ENCODE measurements at places on chromosomes 4 and X.

DNA sequence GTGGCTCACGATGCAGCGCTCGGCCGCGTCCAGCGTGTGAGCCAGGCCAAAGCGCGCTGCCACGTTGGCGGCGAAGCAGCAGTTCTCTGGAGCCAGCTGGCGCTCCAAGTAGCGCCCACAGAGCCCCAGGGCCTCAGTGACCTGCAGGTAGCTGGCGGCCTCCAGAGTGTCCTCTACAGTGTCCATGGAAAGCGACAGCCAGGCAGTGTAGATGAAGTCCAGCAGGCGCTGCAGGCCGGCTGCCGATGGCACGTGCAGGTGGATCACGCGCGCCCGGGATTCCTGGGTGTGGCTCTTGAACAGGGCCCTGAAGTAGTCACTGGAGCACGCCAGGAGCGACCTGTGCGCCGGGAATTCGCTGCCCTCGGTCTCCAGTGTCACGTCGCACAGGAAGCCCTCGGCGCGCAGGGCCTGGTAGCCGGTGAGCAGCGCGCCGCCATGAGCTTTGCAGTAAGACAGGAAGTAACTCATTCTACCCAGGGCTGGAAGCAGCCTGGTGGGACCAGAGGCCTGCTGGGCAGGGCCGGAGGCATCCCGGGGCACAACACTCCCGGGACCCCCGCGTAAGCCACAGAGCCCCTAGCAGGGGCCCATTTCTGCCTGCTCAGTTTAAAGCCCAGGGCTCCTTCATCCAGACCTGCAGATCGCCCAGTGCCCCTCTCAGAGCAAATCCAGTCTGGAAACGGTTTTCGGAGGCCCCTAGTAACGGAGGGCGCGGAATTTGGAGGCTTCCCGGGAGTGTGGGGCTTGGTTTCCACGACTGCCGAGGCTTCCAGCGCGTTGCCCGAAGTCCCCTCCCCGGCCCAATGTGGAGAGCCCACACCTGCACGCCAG is 595 bp downstream of the KLHL34 start:
- DNase-seq: no peak

- DNase-seq: no peak
These were observed 195.4 kb downstream of the SLIT2 start for GRCh38 chr4:20447103-20447502.

DNA sequence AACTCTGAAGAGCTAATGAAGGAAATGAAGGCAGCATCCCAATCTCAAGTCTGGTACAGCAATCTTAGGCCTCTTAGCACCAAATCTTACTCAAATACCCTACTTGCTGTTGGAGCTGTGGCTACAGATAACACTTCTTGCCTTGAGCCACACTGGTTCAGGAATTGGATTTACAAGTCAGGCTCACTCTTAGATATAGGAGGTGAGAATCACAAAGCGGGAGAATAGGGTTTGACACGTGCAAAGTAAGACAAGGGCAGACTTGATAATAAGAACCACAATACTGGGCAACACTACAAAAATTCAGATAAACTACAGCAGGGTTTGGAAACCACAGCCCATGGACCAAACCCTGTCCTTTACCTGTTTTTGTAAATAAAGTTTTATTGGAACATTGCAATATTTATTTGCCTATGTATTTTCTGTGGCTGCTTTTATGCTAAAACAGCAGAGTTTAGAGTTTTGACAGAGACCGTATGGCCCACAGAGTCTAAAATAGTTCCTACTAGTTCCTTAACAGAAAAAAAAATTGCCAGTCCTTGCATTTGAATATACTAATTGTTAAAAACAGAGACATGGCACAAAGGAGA is 9.3 kb upstream of the CUL4B start:
- no peak for DNase-seq

- no peak for DNase-seq
These were observed 12.2 kb upstream of the MCF2 start for GRCh38 chrX:139720136-139720535.

- DNase-seq: no peak
These were observed 47.7 kb downstream of the PDGFRA start for GRCh38 chr4:54276641-54277430.

- no peak for DNase-seq
These were observed 9.4 kb downstream of the SCD5 start for GRCh38 chr4:82789025-82789776.

DNA sequence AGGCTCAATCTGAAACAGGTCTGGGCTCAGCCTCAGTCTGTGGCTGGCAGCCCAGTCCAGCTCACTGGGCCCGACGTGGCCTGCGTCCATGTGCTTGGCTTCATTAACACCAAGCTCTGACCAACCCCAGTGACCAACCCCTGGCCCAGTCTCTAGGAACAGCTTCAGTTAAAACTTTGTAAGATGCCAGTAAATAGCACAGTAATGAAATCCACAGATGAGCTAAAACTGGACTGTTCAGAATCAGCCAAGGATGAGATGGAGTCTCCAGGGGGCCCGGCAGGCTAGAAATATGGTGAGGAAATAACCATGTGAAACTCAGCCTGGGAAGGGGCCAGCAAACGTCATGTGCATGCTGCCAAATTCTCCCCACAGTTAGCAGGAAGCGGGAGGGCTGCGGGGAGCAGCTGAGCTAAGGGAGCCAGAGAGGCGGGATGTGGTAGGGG is 37.1 kb upstream of the XPNPEP2 start:
- DNase-seq: no peak

GRCh38 chrX:104098919-104099318 is 13.4 kb upstream of the ZCCHC18 start:
- DNase-seq: no peak

GRCh38 chr4:15063341-15063740 is 61.1 kb downstream of the CPEB2 start:
- DNase-seq: no peak

GRCh38 chrX:101452056-101452455 is 33.2 kb upstream of the ARMCX4 start:
- DNase-seq: no peak

- no peak for DNase-seq
These were observed 60.5 kb downstream of the CPE start for GRCh38 chr4:165439344-165439743.

GRCh38 chr4:133865612-133866327 is 335.8 kb downstream of the PABPC4L start:
- no peak for DNase-seq

DNA sequence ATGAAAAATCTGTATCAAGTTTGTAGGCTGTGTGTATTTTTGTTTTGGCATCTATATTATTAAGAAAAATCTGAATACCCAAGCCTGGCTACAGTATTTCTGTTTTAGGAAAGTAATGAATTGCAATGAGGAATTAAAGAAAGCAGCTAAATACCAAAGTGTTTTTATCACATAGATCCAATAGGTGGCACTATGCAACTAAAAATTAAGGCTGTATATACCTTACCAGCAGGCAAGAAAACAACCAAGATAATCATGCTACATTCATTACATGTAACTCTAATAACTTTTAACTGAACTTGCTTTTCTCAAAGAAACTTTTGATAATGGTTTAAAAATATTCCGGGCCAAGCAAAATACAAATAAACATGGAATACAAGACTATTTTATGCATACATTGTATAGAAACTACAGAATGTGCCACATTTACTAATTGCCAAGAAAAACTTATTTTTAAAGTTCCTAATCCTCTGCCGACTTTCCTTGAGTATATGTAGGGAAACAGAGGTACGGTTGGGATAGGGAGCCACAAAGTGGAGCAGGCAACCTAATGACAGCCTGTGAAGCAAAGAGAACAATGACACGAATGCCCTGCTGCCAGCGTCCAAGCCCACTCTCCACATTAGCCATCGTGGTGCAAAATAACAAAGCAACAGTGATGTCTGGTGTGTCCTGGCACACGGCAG is 63.7 kb downstream of the SEC24D start:
- no peak for DNase-seq

DNA sequence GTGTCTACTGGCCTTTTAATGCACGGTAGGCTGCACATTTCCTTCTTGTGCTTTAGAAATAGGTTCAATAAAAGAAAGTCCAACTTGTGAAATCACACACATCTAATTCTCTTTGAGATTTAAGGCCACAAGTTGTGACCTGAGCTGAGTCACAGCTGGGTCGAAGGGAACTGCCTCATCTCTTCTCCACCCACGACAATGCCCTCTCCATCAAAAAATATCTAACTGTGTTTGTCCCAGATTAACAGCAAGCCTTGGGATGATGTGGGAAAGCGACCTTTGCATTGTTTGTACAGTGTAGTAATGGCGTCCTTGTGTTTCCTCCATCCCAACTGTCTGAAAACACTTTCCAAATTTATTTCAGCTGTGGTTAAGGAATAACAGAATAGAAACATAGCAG is 168.9 kb downstream of the AMELX start:
- no peak for DNase-seq

GRCh38 chr4:106981431-106981830 is 54.7 kb downstream of the DKK2 start:
- DNase-seq: no peak

Measured in NCI-H524 treated with DMSO at 0.1 percent for 48 hours (cell line).